ENCODE measurements at places on chromosomes 5 and 9.

GRCh38 chr5:122611406-122611805 lies 163.5 kb upstream of the SNX2 start:
- DNase-seq: no peak

GRCh38 chr9:131747352-131747751 lies 7.5 kb upstream of the RAPGEF1 start:
- no peak for DNase-seq

- DNase-seq: no peak
Measured at GRCh38 chr9:1771094-1771789, 243.9 kb upstream of the SMARCA2 start.

GRCh38 chr9:110784309-110784708 lies 115.7 kb downstream of the MUSK start:
- no peak for DNase-seq

GRCh38 chr5:42494414-42494813 lies 71.2 kb downstream of the GHR start:
- no peak for DNase-seq

- no peak for DNase-seq
Measured at GRCh38 chr9:86470326-86470725, 116.1 kb upstream of the TUT7 start.

- DNase-seq: no peak
Measured at GRCh38 chr5:179509239-179509638, 41.1 kb upstream of the RUFY1 start.

GRCh38 chr5:2739360-2740050 lies 12.0 kb downstream of the IRX2 start:
- DNase-seq: no peak

- no peak for DNase-seq
Measured at GRCh38 chr5:83244516-83244915, 167.2 kb downstream of the XRCC4 start.

- DNase-seq: no peak
Measured at GRCh38 chr5:154944716-154945115, 3.8 kb downstream of the MRPL22 start.
